ENCODE measurements at places on chromosomes 5 and 9. TPM values are rescaled to one million over a fixed set of nuclear protein-coding genes. Genes with fewer than 3 reads are reported as not detected.

C5orf52 gene
- total RNA-seq: not detected

TAF1L gene
- total RNA-seq: under 0.01 TPM

DNA sequence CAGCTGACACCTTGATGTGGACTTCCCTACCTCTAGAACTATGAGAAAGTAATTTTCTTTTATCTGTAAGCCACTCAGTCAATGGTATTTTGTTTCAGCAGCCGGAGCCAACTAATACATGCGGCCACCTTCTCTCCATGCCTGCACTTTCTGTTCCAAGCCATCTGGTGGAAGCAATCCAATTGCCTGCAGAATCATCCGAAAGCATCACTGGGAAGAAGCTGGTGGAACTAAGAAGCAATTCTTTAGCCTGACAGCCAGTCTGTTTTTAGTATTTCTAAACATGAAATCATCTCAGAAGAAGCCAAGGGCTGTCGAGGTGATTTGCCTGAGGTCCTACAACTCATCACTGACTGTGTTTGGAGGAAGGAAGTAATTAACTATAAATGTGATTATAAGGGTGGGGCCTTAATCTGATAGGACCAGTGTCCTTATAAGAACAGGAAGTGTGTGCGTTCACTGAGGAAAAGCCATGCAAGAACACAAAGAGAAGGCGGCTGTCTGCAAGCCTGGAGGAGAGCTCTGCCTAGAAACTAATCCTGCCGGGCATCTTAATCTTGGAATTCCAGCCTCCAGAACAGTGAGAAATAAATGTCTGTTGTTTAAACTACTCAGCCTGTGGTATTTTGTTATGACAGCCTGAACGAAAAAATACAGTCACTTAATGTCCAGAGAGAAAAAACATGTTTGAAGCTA lies 49.1 kb downstream of the NXNL2 start:
- no peak for DNase-seq

DNA sequence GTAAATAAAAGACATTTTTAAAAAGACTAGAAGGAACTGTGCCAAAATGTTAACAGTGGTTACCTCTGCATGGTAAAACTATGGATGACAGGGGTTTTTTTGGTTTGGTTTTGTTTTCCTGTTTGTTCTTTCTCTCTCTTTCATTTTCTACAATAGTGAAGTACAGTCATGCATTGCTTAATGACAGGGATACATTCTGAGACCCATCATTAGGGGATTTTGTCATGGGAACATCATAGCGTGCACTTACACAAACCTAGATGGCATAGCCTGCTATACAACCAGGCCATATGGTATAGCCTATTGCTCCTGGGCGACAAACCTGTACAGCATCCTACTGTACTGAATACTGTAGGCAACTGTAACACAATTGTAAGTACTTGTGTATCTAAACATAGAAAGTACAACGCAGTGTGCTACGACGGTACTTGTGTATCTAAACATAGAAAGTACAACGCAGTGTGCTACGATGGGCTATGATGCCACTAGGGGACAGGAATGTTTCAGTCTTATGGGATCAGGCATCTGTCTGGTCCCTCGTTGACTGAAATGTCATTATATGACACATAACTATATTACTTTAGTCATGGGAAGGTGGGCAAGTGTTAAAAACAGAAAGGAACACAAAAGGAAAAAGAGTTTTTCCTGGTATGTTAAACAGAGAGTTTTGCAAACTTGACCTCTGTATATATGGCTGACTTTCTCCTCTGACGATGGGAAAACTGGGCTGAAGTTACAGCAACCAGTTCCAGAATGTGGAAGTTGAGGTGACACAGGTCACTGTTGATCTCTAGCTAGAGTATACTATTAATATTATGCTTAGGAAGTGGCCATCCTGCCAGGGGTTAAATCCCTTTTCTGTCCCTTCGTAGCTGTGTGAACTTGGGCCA lies 7.4 kb upstream of the ADAM19 start:
- DNase-seq: no peak

PCDHGA2 gene
- total RNA-seq: 3.6 TPM

DNA sequence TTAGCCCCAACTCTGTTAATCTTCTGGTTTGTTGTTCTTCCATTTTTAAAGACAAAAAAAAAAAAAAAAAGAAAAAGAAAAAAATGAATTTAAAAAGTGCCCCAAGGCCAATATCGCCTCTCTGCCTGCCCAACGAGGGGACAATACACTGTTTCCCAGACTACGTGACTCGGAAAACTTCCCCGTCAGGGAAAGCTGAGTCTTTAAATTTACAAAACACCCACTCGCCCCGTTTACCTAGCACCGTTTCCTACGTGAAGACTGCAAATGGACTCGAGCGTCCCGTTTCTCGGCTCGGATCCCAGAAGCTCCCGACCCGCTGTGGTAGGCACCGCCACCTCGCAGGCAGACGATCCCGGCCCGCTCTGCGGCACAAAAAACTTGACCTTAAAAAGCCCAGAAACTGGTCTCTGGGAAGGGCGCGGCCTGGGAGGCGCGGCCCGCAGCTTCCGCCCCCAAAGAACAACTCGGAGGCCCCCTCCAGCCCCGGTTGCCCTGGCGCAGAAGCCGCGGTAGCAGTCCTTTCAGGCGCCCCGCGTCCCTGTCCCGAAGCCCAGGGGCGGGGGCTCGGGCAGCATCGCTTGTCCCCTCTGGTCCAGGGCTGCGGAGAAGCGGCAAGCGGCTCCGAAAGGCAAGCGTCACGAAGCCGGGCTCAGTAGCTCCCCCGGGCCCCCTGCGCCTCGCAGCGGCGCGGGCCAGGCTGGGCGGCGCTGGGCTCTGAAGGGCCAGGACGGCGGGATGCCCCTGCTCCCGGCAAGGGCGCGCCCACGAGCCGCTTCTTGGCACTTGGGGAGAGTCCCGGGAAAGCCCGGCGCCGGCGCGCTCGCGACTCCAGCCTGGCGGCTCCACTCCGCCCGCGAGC lies at the start of gene GCNT4:
Gene GCNT4 (minus strand): TSS at position 367 of the 862 bp plus-strand sequence. CDS start 22,521 bp downstream, outside the sequence.
- no peak for DNase-seq

PDGFRB gene
- total RNA-seq: 90.9 TPM

DNA sequence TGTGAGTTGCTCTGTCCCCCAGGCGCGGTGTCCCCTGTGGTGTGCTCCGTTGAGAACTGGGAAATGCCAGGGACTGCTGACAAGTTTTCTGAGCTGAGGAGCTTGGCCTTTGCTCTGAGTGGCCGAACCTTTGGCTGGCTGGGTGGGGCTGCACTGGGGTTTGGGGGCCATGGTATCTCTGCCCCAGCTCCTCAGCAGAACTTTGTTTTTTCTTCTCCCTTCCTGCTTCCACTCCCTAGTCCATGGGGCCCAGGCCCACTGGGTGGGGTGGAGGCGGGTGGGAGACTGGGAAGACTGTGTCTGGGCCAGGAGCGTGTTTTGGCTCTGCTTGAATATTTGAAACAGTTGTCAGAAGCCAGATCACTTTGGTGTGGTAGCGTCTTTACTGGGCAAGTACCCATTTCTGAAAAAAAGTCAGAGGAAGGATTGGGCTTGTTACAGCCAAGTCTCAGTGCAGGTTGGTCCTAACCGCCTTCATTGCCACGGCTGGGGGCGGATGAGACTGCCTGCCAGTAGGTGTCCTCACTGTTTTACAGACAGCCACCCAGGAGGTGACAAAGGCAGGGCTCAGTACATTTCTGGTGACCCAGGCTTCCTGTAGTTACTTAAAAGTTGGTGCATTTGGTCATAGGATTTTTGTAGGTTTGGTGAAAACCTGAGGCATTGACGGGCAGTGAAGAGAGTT lies 92.7 kb downstream of the DAB2IP start:
- DNase-seq: no peak

- DNase-seq: no peak
Observed at GRCh38 chr9:131478421-131478868, 24.3 kb upstream of the POMT1 start.

GRCh38 chr5:79844571-79844970 lies 146.5 kb downstream of the MTX3 start:
- DNase-seq: no peak

DNA sequence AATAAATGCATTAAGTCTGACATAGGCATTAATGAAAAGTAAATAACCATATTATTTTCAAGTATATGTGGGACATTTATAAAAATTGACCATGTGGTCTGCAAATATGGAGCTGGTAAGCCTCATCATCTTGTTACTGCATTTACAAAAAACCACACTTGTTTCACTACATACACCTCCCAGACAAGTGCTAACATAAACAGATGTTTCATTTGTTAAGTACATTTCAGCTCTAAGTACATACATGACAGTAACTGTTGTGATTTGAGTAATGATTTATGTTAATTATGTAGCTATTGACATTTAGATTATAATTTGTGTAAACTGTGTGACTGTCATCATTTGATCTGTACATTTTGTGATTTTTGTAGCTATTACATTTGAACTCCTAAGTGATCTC lies 13.9 kb downstream of the IDNK start:
- DNase-seq: no peak

DNA sequence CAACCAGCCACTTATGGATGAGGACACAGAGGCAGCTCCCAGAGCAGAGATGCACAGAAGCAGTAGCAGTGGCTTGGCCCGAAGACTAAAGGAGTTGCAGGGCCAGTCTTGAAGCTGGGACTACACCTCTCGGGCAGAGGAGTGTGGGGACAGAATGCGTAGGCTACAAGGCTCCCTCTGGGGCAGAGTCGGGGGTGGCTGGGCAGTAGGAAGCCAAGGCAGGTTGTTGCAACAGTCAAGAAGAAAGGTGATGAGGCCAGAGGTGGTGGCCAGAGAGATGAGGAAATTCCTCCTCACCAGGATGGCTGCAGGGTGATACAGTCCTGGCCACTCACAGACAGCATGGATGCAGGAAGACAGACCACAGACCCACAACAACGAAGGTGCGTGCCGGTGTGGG lies 4.9 kb upstream of the N4BP3 start:
- no peak for DNase-seq

DNA sequence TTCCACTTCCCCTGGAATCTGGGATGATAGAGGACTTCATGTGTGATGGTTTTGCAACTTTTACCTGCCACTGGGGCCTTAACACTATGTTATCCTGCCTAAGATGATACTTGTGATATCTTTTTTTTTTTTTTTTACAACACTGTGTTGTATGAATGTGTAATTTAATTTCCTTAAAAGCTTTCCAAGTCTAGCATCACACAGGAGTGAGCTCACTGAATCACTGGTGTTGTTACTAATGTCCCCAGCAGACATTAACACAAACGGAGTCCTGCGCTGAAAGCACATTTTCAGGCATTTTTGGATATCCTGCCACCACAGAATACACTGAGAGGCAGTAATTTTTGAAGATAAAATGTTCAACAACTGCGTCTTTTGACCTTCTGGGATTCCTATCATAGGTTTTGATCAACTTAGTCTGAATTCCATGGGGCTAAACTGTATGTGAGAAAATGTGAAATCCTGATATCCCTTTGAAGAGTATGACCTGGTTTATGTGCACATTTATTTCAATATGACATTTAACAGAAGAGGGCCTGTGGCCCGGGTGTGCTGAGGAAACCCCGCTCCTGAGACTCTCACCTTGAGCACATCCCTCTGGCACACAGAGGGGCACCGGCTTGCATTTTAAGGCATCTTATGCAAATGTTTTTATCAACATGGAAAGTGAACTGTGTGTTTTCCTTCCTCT lies 118.0 kb downstream of the FSTL4 start:
- DNase-seq: no peak

DNA sequence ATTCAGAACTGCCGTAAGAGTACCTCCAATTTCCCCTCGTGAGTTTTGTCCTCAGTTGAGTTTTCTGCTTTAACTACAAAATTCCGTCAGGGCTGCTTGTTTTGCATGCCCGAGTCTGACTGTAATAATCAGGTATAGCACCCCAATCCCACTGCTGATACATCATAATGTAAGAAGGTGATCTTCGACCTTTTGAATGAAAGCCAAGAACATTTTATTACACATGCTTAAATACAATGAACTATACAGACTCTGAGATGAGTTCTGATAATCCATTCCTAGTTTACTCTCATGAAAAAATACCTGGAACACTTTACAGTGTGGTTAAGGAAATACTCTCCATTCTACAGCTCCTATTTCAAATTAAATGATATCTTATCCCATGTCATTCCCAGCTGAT lies 49.2 kb upstream of the TSLP start:
- DNase-seq: no peak

HACD4 gene
- total RNA-seq: 4.7 TPM

DNA sequence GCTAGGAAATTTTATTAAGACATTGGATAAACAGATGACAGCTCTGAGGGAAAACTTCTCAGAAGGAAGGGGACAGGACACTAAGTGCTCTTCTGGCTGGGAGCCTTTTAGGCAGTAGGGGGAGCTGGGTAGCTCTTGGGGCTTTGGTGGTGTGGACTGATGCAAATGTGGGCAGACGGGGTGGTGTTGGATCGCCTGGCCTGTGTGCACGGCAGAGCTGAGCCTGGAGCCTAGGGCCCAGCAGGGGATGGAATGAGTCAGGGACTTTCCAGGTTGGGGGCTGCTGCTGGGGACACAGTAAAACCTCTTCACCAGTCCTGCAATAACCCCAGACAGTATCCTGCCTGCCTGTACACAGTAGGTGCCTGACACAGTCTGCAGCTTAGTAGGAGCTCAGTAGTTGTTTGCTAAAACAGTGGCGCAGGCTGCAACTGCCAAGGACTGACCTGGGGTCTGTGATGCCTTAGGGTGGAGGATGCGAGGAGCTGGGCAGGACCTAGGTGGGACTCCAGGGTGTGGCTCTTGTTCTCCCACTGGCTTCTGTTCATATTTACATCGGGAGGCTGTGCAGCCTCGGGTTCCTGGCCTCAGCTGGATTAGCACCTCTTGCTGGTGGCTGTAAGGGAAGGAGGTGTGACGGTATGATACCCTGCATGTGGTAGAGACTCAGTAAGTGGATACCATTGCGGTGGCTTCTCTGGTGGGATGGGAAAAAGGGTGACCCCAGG lies 83.8 kb downstream of the DAB2IP start:
- no peak for DNase-seq

DNA sequence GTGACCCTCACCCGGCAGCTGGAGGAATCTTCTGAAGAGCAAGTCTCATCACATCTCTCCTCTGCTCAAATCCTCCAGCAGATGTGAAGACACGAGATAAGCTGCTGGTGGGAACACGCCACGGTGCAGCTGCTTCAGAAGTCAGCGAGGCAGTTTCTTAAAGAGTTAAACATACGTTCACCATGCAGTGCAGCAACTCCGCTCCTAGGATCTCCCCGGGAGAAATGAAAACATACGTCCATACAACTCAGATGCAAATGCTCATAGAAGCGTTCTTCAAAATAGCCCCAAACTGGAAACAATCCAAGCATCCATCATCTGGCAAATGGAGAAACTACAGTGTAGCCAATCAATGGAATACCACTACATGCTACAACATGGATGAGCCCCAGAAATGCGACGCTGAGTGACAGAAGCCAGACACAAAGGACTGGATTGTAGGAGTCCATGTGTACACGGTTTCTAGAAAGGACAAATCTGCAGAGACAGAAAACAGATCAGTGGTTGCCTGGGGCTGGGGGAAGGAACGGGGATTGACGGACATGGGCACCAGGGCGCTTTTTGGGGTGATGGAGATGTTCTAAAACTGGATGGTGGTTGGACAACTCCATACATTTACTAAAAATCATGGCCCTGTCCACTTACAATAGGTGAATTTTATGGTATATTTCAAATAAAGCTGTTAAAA lies 150.6 kb downstream of the COL23A1 start:
- DNase-seq: peak; percentile 55

SOHLH1 gene
- total RNA-seq: not detected
